ENCODE measurements at places on chromosomes 3 and 15.

GRCh38 chr3:58722561-58722960, 56.0 kb upstream of the FAM3D start:
- DNase-seq, result no peak

GRCh38 chr15:101060576-101061551, 141.7 kb downstream of the LRRK1 start:
- DNase-seq, result no peak

GRCh38 chr15:70293591-70294470, 196.1 kb upstream of the TLE3 start:
- DNase-seq, result no peak

GRCh38 chr15:64782751-64783150, 7.4 kb upstream of the RBPMS2 start:
- no peak for DNase-seq

- DNase-seq, result no peak
Observed at GRCh38 chr15:68536331-68537095, 42.3 kb upstream of the CORO2B start.

GRCh38 chr15:60672400-60672799, 193.5 kb upstream of the ICE2 start:
- DNase-seq, result no peak

DNA sequence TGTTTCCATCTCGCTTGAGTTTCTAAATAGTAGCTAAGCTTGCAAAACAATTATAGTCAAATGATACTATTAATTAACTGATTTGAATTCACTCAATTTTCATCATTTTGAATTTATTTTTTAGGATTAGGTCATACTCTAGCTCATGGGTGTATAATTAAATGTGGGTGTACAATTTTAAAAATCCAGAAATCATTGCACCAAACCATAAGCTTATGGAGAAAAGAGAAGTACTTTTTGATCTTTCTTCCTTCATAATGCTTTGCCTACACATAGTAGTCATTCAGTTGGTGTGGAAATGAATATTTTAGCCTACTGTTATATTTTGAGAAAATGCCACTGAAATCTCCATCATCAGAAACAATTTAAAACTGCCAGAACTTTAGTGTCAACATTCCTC, 175.1 kb downstream of the CD47 start:
- no peak for DNase-seq
